Activated CD8-positive, alpha-beta memory T cell treated with anti-CD3 and anti-CD28 coated beads for 1 hour (primary cell): ENCODE measurements at places on chromosomes 16 and 17.
A peak's percentile ranks its signal among the peaks of the same experiment; 100 is the strongest.

DNA sequence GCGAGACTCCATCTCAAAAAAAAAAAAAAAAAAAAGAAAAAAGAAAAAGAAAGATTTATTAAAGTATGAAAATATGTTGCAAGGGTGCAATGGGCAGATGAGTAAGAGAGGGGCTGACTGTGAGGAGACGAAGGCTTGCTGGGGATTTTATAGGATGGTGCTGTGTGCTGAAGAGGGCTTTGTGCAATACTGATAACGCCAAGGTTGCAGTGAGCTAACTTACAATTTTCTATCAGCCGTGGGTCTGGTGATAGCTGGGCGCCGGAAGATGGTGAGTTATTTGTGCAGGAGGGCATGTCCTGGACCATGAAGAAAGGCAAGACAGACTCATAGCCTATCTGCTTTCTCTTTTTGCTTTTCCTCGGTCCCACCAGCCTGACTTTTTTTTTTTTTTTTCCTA is 281.1 kb downstream of the MAP2K6 start:
- no peak for DNase-seq

GRCh38 chr16:17386229-17386628 is 84.5 kb downstream of the XYLT1 start:
- DNase-seq, result no peak

GRCh38 chr16:27285676-27286196 is 17.2 kb upstream of the NSMCE1 start:
- no peak for DNase-seq

- DNase-seq, result no peak
Observed at GRCh38 chr17:7293816-7294613, 424 bp downstream of the YBX2 start.

DNA sequence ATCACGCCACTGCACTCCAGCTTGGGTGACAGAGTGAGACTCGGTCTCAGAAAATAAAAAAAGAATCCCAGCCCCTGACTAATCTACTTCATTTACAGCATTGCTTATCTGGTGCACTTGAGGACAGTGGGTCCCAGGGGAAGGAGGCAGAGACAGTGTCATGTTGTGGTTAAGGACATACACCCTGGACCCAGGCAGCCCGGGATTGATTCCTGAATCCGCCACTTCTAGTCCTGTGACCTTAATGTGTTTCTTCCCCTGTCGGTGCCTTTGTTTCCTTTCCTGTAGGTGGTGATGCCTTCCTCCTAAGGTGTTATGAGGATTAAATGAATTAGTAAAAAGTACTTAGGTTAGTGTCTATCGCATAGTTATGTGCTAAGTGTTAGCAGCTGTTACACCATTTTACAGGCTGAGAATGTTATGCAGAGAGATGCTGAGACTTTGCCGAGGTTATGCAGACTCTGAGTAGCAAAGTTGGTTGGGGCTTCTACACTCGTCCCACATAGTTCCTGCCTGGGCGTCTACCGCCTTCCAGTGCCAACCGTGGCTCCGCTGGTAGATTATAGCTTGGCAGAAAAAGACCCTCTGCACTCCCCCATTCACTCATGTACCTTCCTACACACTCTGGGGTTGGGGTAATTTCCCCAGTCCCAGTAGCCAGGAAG is 74.8 kb downstream of the RAB11FIP4 start:
- no peak for DNase-seq

DNA sequence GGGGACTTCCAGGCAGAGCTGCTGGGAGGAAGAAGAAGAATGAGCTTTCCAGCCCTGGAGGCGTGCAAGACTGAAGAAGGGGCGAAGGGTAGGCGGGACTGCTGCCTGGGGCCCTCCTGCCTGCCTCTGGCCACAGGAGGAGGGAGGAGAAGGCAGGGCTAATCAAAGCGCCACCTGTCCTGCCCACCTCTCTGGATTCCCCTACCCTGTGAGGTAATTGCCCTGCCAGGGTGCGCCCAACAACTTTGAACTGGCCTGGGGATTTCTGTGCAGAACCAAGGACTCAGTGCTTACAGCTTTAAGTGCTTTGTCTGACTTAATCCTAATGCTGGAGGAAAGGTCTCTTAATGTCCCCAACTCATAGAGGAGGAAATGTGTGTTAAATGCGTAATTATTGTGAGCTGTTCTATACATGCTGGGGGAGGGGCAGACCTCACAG is at the start of gene NOXO1:
TSS of gene NOXO1 (minus strand) at position 72 of the 439 bp plus-strand sequence. CDS start 290 bp downstream, outside the sequence.
- DNase-seq, result no peak

DNA sequence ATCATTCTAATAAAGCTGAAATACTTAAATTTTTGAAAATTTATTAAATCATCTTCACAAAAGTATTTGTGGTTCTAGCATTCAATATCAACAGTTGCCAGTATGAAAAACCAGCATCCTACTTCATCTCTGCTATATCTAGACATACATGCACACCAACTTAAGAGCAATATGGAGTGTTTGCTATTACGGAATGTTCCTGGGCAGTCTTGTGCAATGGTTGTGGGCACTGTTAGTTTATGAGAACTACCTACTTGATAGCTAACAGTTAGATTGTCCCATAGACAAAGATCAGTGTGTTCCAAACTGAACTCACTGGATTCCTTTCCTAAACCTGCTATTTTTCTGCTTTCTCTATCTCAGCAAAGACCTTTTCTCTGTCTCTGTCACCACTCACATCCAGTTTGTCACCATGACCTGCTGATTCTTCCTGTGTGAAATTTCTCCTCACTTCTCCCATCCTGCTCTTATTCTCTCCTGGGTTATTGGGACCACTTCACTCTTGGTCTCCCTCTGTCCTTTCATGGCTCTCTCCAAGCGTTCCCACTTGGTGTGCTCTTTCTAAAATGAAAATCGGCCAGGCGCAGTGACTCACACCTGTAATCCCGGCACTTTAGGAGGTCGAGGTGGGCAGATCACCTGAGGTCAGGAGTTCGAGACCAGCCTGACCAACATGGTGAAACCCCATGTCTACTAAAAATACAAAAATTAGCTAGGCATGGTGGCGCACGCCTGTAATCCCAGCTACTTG is 27.7 kb downstream of the CNTROB start:
- DNase-seq, result no peak

DNA sequence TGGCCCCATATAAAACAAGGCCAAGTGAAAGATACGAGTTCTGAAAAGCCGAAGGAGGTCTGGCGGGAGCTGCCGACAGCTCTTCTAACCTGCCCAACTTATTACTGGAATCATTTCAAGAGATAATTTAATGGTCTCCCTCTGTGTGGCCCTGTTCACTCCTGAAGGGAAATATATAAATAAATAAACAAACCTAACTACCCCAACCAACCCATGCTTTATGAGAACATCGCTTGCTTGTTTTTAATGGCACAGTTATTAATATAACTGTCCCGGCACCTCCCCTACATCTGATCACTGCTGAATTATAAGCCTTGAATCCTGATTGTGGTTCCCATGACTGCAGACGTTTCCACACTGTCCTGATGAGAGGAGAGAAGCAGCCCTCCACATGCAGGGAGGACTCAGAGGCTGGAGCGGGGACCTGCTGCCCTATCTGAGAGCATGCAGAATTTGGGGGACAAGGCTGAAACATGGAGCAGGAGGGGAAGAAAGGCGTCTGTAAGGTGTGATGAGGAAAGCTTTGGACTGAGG is 22.2 kb downstream of the CDK5RAP3 start:
- no peak for DNase-seq

GRCh38 chr17:75843577-75844529 is at the start of gene UNC13D:
UNC13D (minus strand) TSS chr17:75844404; CDS start chr17:75844337, 67 bp downstream.
- no peak for DNase-seq

- DNase-seq, result peak; percentile 21
Observed at GRCh38 chr17:78865682-78866390, 25.2 kb upstream of the USP36 start.

- no peak for DNase-seq
Observed at GRCh38 chr17:64209983-64210382, 53.1 kb downstream of the TEX2 start.

GRCh38 chr17:17549732-17550366 is 41.7 kb downstream of the PEMT start:
- DNase-seq, result no peak

DNA sequence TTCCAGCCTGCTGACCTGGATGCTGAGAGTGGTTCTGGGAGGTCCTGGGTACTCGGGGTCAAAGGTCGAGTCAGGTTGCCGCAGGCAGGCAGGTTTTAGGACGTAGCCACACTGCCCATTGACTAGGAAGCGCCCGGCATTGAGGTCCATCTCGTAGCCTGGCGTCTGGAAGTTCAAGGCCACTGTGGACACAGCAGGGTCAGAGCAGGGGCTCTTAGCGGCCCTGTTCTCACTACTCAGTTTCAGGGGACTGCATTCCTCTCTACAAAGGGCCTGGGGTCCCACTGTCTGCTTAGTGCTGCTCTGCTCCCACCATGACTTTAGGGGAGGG is 18.9 kb downstream of the PLCD3 start:
- DNase-seq, result no peak

GRCh38 chr17:78131172-78132083 is 857 bp downstream of the TMC8 start:
- DNase-seq, result no peak

- no peak for DNase-seq
Observed at GRCh38 chr17:32732900-32733299, 144.0 kb downstream of the MYO1D start.

- DNase-seq, result no peak
Observed at GRCh38 chr16:11784038-11784369, 13.1 kb downstream of the ZC3H7A start.

- DNase-seq, result no peak
Observed at GRCh38 chr16:55469821-55470532, 9.0 kb upstream of the MMP2 start.

DNA sequence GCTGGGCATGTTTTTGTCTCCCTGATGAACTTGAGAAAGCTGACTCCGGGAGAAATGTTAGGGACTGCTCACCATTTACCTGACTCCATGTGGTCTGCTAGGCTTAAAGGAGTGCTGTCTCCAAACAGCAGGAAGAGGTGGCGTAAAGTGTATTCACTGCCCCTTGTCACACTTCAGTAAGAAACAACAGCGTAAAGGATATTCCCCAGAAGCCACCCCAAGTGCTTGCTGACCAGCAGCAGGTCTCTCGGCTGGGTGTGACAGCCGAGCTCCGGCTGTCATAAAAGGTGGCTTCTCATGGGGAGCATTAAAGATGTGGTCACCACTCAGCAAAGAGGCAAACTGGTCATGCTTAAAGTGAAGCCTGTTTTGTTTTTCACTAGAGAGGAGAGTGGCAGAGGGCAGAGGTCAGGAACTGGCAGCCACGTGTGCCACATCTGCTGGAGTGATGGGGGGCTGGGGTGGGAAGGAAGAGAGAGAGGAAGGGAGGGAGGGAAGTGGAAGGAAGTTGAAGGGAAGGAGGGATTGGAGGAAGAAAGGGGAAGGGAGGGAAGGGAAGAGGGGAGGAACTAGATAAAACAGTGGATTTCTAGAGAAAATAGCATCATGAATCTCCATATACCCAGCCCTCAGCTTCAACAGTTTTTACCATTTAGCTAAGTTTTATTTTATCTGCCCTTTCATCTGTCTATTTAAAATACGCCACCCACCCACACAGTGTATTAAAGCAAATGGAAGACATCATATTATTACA is 119.3 kb downstream of the CLEC16A start:
- no peak for DNase-seq

- no peak for DNase-seq
Observed at GRCh38 chr16:51155199-51155607, 4.1 kb upstream of the SALL1 start.

DNA sequence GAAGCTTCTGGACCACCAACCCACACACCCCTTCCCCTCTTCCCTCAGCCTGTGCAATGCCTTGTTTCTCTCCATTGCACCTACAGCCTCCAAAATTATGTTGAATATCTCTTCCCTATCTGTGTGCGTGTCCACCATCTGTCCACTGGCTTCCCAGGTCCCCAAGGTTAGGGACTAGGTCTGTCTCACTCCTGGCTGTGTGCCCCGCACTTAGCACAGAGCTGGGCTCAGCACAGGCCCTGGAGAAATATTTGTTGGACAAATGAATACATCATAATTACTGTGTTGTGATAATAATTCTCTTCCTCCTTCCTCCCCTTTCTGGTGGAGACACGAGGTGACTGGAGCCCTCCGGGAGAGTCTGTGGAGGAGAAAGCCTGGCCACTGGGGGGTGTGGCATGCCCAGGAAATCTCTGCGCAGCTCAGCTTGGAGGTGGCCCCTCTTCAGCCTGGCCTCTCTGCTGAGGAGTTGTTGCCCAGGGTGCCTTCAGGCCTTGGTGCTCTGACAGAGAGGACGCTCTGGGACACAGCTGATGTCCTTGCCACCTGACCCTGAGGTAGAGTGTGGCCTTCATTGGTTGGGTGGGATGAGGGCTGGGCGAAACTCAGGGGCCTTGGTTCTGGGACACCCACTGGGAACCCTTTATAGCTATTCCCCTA is 3.3 kb upstream of the BRD7 start:
- no peak for DNase-seq

DNA sequence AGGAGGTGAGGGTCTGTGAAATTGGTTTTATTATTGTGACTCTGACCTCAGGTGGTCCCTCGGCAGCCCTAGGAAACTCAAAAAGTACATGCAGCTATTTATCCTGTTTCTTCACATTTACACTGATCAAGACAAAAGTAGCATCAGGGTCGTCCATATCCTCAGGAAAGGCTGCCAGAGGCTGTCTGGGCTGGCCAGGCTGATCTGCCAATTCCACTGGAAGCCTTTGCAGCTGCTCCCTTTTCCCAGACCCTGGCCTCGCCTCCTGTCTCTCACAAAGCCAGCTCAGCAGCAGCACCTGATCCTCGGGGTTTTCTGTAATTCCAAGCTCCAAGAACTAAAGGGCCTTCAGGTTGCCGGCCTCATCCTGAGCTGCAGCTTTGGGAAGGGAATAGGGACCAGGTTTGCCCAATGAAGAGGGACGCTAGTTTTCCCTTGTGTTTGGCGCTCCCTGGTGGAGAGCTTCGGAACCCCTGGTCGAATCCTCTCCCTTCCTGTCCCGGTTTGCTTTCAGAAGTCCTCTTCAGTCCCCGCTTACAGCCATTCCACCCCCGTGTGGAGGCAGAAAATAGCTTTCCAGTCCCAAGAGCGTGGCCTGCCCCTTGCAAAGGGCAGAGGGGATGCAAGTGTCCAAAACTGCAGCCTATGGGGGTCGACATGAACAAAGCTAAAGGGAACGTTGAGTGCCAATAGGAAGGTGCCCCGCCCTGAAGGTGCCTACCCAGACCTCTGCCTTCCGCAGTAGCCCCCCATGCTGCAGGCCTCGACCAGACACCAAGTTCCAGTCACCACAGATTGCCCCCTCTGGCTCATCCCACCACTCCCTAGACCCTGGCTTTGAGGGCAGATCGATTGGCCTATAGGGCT is 13.4 kb downstream of the MFSD6L start:
- peak; percentile 22 for DNase-seq

DNA sequence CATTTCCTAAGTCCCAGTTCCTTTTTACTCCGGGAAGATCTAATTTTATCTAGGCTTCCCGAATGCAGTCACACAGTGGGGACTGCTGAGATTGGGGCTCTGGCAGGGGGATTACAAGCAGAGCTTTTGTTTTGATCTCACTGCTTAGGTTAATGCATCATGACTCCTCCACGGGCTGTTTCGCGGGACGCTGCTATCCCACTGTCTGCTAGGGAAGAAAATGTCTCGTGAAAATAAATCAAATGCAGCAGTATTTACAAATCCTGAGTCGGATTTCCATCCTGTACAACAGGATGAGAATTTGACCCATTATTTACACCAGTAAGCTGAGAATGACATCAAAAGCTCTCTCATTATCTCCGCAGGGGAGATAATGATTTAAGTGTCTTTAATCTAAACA is 83.8 kb downstream of the CDH11 start:
- DNase-seq, result no peak
